ENCODE measurements at places on chromosomes 11 and 22.
A peak's percentile ranks its signal among the peaks of the same experiment; 100 is the strongest.

GRCh38 chr11:68872216-68873003 lies 30.7 kb upstream of the CPT1A start:
- DNase-seq = no peak

GRCh38 chr11:72308226-72309073 lies 64.5 kb upstream of the PHOX2A start:
- DNase-seq = no peak

GRCh38 chr22:32416556-32417085 lies 4.6 kb upstream of the RTCB start:
- no peak for DNase-seq

GRCh38 chr11:3831378-3832239 lies 9.2 kb downstream of the RHOG start:
- DNase-seq = peak; percentile 50

DNA sequence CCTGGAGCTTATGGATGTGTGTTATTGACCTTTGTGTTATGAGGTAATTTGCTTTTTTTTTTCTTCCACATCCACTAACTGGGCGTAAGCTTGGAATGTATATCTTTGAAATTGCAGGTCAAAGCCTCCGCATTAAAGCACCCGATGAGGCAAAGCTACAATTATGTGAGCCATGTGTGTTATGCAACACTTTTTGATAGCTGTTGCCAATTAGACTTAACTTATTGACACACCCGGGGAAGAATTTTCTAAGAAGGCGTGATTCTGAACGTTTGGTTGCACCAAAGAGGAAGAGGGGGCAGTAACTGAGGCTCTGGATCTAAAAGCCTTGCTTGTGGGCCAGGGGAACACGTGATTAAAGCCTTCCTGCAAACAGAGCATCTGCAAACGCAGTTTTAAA lies 610 bp upstream of the TEX12 start:
- DNase-seq = no peak

- peak; percentile 25 for DNase-seq
These were observed 2.2 kb upstream of the TMPRSS13 start for GRCh38 chr11:117931331-117931950.

DNA sequence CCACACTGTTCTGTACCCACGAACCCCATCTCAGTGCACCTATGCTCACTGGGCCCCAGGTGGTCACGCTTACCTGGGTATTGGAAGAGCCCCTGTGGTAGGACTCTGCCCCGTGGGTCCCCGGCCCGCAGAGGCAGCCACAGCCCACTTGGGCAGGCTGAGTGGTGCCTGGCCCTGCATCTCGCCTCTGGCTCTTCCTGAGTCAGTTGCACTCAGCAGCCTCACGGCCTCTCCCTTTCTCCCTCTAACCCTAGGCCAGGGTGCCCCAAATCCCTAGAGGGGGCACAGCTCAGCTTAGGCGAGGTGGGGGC lies 9.7 kb downstream of the CRELD2 start:
- DNase-seq = no peak

DNA sequence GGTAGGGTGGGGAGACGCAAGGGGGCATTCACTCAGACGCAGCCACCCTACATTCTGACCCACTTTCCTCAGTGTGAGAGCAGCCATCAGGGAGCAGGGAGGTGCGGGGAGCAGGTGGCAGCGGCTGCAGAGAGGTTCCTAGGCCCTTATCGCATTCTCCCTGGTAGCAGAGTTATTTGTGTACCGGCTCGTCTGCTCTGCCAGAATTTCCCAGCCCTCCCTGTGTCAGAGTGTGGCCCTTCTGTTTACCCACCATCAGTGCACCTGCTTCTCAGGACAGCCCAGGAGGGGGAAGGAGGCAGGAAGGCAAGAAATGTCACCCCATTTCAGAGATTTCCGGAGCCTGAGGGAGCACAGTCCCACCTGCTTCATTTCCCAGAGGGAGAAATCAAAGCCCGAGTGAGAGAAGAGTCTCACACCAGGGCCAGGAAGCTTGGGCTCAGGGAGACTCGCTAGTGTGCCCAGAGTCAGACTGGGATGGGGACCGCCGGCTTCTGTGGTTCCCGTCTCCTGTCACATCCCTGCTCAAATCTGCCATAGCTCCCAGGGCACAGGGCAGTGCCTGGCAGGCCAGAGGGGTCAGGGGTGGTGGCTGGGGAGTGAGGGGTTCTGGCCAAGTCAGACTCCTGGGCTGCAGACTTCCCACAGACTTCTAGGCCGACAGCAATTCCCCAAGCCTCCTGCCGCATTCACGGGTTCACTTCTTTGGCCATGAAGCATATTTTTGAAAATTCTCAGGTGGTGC lies 49.7 kb downstream of the ARRB1 start:
- DNase-seq = no peak

- no peak for DNase-seq
These were observed 86.7 kb upstream of the RAB1B start for GRCh38 chr11:66181632-66182315.

DNA sequence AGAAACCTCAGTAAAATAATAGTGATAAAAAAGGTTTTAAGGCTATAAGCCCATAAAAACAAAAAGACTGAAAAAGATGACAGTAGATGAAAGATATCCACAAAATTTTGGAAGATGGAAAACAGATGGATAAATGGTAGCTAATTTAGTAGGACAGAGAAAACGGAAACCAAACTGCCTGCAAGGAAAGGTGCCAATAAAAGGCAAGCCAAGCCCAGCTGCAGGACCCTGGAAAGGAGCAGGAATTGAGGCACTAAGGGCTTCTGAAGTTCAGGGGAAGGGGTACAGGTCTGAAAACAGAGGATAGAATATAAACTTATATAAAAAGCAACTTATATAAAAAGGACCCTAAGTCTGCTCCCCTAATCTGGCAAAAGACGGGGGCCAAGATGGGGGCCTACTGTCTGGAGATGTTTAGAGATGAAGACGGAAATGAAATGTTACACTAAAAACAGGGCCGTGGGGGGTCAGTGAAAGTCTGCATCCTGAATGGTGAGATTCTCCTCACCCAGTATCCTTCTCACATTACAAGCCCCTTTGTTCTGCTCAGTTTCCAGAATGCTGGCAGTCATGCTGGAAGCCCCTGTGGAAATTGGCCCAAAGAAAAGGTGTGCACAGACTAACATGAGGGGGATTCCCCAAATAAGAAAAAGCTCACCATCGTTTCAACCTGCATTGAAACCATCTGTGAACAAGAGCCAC lies 269.3 kb upstream of the PITPNB start:
- DNase-seq = no peak

- DNase-seq = no peak
These were observed 140.2 kb upstream of the SESN3 start for GRCh38 chr11:95371153-95371552.

DNA sequence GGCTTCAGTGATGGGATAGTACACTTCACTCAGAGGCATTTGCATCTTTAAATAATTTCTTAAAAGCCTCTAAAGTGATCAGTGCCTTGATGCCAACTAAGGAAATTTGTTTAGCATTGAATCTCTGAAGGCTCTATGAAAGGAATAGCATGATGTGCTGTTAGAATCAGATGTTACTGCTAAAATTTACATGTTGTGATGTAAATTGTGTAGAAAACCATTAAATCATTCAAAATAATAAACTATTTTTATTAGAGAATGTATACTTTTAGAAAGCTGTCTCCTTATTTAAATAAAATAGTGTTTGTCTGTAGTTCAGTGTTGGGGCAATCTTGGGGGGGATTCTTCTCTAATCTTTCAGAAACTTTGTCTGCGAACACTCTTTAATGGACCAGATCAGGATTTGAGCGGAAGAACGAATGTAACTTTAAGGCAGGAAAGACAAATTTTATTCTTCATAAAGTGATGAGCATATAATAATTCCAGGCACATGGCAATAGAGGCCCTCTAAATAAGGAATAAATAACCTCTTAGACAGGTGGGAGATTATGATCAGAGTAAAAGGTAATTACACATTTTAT lies 4.6 kb downstream of the MALAT1 start:
- DNase-seq = no peak

DNA sequence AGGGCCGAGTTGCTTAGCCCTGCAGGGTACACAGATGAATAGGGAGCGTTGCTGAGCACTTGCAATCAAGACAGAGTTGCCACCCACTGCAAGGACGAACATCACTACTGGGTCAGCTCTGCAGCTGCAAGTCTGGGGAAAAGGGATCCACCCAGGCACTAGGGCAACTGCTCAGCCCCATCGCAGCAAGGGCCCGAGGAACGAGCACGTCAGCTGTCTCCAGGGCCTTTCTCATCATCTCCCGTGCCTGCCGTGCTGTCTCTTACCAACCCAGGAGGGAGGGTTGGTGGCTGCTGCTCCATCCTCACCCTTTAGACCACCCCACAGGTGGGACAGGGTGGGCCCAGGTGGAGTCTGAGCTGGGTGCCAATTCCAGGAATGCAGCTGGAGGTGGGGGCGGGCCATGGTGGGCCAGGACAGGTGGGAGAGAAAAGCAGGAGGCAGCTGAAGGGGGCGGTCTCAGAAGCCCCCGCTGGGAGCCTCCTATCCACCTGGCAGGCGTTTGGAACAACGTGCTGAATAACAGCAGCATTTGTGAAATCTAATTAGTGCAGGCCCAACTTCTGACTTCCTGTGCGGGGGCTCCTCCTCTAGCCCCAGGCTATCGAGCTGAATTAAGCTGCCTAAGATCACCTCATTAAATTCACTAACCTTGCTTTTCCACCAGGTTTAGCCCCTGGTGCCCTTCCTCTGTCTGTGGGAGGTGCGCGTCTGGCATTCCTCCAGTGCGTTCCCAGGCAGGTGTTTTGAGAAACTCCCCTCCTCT lies 252.5 kb downstream of the ST3GAL4 start:
- DNase-seq = no peak

DNA sequence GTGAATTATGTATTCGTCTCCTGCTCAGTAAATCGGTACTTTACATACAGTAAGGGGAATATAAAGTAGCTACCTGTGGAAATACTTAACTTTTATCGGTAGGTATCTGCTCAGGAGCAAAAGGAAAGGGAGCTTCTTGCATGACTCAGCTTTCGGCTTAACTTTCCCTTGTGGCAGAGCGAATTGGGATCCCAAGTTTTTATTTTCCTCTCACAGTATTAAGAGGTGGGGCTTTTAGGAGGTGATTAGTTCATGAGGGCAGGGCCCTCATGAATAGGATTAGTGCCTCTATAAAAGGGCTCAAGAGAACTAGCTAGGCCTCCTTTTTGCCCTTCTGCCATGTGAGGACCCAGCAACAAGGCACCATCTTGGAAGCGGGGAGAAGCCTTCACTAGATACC lies 18.7 kb downstream of the RCN1 start:
- DNase-seq = no peak

DNA sequence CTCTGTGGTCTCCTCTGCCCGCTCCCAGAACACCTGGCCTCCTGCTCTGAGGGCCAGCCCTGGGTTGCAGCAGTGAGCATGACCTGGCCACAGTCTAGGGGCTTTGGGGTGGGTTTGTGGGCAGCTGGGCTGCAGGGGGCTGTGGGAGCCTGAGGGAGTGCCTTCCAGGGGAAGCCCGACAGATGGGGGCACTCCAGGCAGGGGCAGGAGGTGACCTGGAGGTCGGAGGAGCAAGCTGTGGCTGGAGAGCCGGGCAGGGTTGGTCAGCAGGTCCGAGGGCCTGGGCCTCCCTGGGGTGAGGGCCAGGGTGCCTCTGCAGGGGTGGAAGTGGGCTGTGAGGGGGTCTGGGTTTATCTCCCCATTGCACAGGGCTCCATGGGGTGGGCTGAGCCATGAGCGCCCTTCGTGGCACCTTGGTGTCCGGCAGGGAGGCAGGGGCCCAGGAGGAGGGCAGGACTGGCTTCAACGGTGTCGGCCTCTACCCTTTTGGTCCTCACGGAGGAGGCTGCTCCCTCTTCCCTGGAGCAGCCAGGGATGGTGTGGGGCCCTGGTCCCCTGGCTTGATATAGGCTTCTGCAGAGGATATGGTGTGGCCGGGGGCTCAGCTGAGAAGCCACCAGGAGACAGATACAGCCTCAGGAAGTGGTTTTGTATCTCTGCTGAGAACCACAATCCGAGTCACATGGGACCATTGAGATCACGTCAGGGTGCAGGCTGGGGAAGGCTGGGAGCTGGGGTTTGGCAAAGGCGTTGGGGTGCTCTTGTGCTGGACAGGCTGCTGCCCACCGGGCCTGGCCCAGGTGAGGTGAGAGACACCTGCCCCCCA lies 22.3 kb downstream of the KCNQ1 start:
- peak; percentile 75 for DNase-seq

DNA sequence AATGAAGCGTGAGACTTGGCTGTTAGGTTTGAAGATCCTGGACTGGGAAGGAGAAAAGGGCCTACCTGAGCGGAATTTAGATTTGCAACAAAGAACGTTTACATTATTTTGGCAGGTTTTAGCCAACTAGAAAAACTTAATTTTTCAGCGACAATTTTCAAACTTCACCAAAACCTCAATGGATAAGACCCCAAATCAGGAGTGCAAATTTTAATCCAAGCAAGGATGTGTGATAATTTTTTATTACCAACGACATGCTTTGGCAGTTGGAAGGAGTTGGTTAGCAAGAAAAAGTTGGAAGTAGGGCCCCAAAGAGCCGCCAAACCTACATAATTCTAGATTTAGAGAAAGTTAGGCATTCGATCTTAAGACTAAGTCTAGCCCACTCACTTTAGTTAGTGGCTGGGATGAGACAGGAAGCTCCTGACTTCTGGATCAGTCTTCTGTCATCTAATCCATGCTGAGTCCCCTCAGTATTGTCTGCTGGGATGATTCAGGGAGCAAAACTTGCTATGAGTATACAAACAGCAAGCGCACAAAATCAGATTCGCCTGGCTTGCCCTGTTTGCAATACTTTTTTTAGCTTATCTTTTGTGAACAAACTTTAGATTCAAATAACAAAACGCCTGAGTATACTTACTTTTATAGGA lies 787 bp upstream of the RDX start:
- no peak for DNase-seq

DNA sequence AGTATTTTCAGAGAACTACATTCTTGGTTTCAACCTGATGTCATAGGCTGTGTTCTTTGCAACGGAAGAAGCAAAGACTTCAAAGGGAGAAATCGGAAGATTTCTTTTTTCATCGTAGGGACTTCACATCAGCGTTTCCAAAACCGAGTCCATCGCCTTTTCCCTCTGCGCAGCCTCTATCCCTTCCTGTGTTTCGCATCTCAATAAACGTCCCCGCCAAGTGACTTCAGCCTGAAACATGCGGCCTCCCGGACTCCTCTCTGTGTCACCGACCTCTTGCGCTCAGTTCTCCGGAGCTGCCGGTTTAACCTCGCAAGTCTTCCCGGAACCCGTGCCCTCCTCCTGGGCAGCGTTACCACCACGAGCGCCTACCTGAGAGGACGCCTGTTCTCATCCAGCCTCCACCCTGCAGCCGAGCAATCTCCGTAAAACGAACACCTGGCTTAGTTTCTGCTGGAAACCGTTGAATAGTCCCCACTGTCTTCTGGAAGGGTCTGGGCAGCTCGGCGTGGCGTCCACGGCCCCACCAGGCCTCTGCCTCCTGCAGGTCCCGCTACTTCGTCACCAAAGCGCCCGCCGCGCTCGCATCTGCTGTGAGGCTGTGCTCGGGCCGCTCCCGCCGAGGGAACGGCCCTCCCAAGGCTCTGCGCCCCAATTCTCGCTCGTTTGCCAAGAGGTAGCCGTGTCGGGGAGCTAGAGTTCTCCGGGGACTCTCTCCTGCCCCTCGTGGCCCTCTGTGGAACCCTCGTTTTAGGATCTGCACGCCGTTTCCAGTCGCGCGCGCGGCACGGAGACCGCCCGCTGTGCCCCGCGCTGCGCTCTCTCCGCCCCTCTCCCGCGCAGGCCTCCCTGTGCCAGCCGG lies at the start of gene GLB1L3:
Gene GLB1L3, plus strand, starts transcription at position 846 of the 862 bp plus-strand sequence. CDS start 362 bp downstream, outside the sequence.
- peak; percentile 89 for DNase-seq

All from activated CD4-positive, alpha-beta T cell treated with anti-CD3 and anti-CD28 coated beads for 36 hours (primary cell).